Kidney epithelial cell (primary cell): ENCODE measurements at places on chromosomes 11 and 22. TPM values are rescaled to one million over a fixed set of nuclear protein-coding genes. Genes with fewer than 3 reads are reported as not detected.

Gene MEI1
- 1.5 and 3.4 TPM in 2 replicates for total RNA-seq

Gene CDCA5
- 4.9 and 6.9 TPM in 2 replicates for total RNA-seq

Gene KRTAP5-2
- total RNA-seq, result not detected in 2 replicates

- no peak for DNase-seq
Observed at GRCh38 chr11:129368889-129369672, 6.6 kb upstream of the BARX2 start.

- no peak for DNase-seq
Observed at GRCh38 chr11:64654958-64655541, 64.0 kb downstream of the SLC22A12 start.

- DNase-seq, result no peak
Observed at GRCh38 chr11:34564807-34565241, 51.2 kb upstream of the ELF5 start.

GRCh38 chr11:73242251-73243092 lies 24.4 kb downstream of the P2RY2 start:
- no peak for DNase-seq
